ENCODE measurements at places on chromosomes 1 and 21.
A peak's percentile ranks its signal among the peaks of the same experiment; 100 is the strongest.

- no peak for DNase-seq
Observed at GRCh38 chr1:88740784-88741183, 56.7 kb downstream of the PKN2 start.

- no peak for DNase-seq
Observed at GRCh38 chr1:20308569-20308968, 17.9 kb downstream of the VWA5B1 start.

GRCh38 chr1:162292422-162292849 lies 84.2 kb downstream of the SPATA46 start:
- DNase-seq = no peak

- DNase-seq = no peak
Observed at GRCh38 chr1:169595764-169596711, 9.8 kb upstream of the F5 start.

DNA sequence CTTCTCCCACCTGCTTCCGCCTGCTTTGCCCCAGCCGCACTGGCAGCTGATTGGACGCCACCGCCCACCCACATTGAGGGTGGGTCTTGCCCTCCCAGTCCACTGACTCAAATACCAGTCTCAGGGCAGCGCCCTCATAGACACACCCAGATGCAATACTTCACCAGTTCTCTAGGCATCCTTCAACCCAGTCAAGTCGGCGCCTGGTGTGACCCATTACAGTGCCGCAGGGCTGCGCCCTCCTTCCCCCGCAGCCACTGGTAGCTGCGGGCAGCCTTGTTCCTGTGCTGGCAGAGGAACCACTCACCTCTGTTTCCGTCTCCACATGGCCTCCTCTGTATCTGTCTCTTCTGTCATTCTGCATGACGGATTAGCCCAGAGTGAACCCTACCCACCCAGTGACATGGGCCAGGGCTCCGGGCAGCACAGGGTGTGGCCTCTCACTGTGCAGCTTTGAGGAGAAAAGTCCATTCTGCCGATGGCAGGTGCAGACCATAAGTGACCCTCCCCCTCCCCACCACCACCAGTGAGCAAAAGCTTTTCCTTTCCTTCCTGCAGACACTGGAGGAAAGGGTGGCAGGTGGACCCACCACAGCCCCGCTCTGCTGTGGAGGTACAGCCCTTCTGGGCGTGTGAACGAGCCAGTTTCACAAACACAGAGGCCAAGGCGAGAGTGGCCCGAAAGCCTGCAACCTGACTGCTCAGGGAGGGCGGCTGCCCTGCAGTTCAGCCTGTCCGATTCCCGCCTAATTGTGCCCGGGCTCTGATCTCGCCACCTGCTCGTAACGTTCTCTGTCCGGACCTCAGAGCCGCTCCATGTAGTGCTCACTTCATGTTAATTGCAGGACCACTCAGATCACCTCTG lies 57.1 kb downstream of the FAAP20 start:
- DNase-seq = peak; percentile 28

GRCh38 chr1:198880397-198880796 lies 241.6 kb downstream of the PTPRC start:
- DNase-seq = no peak

DNA sequence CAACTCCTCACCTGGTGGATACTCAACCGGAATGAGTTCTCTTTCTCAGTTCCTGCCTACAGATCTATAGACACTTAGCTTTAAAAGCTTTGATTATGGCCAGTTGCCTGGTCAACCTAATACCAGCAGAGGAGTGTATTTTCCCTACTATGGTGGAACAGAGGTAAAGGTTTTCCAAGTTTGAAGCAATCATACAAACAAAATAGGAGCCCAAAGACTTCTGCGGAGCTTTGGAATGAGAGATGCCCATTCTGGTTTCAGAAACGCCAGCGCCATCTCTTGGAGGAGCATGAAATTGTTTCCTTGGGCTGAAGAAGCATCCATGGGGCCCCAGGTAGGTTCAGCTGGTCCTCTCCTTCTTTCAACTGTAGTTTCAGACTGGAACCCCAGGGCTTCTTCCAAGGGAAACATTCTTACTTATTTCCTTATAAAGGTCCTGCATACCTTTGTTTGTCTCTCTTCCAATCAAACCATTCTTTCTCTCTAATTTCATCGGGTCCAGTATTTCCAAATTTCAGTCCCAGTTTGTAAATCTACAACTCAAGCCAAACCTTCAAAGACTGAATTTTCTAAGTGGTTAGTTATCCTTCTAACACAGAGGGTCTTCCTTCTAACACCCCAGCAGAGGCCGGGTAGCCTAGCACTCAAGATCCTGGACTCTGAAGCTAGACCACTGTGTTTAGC lies 95.9 kb downstream of the KCNJ15 start:
- DNase-seq = peak; percentile 22

GRCh38 chr1:221897321-221897721 lies 155.4 kb upstream of the DUSP10 start:
- no peak for DNase-seq

DNA sequence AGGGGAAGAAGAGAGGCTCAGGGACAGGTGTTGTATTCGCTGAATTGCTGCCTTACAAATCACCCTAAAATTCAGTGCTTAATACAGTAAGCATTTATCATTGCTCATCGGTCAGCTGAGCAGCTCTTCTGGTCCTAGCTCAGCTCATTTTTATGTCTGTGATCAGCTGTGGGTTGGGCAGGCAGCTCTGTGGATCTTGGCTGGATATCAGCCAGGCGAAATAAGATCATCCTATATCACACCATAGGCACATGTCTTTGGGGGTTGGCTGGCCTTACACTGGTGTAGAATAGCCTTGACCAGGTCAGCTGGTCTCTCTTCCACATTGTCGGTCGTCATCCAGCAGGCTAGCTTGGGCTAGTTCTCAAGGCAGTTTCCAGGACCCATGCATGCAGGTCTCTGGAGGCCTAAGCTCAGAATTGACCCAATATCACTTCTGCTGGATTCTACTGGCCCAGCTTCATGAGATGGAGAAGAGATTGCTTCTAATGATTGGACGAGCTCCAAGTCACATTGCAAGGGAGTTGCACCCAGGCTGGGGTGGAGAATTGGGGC lies 448.6 kb downstream of the KIF26B start:
- no peak for DNase-seq

- DNase-seq = no peak
Observed at GRCh38 chr1:245481261-245481660, 326.5 kb downstream of the KIF26B start.

DNA sequence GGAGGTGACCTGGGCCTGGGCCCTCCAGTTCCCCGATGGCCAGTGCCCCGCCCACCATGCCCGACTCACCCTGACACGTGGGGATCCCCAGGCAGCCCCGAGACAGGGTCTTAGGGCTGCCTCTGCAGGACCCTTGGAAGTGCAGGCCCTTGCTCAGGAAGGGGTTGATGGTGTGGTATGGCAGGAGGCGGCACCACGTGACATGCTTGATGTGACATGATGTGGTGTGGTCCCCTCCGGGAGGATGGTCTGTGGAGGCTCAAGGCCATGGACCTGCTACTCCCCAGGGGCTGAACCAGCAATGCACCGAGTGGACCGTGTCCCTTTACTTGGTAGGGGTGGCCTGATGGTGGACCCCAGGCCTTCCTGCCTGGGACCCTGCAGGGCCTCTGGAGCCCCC lies 21.9 kb upstream of the PLCH2 start:
- DNase-seq = no peak

- DNase-seq = no peak
Observed at GRCh38 chr1:93704052-93704451, 22.4 kb upstream of the BCAR3 start.

DNA sequence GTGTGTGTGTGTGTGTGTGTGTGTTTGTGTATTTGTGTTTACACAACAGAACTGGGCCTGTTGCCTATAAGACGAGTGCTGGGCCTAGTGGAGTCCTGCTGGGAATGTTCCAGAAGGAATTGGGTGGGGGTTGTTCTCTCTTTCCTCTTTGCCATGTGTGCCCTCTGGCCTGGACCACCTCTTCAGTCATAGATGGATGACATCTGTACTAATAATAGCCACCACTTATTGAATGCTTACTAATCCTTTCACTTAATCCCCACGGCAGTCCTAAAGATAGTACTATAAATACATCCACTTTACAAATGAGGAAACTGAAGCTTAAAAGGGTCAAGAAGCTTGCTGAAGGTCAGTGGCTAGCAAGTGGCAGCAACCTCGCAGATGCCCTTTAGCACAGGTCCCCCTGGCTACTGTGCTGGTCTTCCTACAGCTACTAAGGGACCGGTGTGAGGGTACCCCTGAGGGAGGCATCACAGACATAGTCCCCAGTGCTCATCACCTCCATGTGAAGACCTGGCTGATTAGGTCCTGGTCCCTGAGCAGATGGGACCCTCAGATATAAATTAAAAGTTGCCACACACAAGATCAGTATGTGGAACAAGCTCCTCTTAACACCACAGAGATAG lies 55.2 kb upstream of the KIF1B start:
- DNase-seq = no peak

DNA sequence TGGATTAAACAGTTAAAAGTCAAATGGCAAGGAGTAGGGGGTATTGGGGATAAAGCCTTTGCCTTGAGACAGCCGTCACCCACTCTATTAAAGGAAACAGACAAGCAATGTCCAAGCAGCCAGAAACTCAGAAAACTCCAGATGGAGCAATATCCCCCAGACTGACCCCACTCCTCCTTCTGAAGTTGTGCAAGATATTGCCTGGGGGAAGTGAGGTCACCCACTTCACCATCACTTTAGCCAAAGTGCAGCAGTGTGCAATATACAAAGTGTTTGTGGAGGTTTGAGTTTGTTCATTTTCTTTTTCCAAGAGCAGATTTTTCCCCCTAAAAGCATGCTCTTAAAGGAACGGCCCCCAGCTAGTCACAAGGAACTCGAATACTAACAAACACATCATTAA lies 125.1 kb downstream of the ETS2 start:
- no peak for DNase-seq

- DNase-seq = no peak
Observed at GRCh38 chr1:84913555-84913892, 20.5 kb upstream of the LPAR3 start.

DNA sequence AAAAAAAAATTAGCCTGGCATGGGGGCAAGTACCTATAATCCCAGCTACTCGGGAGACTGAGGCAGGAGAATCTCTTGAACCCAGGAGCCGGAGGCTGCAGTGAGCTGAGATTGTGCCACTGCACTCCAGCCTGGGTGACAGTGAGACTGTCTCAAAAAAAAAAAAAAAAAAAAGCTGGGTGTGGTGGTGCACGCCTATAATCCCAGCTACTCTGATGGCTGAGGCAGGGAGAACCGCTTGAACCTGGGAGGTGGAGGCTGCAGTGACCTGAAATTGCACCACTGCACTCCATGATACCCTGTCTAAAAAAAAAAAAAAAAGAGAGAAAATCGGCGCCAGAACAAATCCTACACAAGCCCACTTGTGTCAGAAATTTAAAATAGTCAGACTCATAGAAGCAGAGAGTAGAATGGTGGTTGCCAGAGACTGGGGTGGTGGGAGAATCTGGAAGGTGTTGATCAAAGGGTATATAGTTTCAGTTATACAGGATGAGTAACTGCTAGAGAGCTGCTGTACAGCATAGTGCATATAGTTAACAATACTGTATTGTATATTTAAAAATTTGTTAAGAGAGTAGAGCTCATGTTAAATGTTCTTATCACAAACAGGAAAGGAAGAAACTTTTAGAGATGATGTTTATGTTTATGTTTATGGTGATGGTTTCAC lies 9.6 kb downstream of the DIP2A start:
- DNase-seq = no peak

GRCh38 chr21:45836694-45837670 lies 144.6 kb upstream of the COL6A1 start:
- no peak for DNase-seq

DNA sequence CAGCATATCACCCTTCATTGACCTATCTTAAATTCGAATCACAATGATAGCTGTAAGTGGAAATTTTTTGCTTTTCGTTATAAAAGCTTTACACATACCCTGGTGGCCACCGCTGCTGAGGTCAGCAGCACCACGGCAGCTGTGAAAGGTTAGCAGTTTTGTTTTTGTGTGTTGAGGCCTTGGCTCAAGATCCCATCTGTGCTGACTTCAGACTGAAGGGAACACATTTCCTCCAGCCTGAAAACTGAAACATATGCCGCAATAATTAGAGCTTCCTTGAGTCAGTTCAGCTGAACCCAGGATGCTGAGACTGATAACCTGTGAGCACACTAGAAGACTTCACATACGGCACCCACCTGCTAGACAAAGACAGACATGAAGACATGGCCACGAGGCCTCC lies 103.0 kb downstream of the SMYD3 start:
- no peak for DNase-seq

DNA sequence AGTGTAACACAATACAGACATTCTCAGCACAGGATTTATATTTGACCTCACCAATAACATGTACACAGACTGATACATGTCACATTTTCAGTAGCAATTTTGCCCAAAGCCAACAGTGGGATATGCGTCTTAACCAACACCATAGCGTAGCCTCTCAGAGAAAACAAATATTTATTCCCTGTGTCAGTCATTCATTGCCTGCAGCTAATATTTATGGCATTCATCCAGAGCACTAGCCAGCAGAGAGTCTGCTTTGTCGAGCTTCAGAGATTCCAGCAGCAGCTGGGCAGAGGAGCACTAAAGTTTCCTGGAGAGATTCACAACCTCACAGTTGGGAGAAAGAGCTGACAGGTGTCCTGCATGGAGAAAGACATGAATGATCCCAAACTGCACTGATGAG lies 400.7 kb upstream of the DAB1 start:
- DNase-seq = peak; percentile 6

- peak; percentile 81 for DNase-seq
Observed at GRCh38 chr1:226779561-226779960, 40.5 kb upstream of the ITPKB start.

DNA sequence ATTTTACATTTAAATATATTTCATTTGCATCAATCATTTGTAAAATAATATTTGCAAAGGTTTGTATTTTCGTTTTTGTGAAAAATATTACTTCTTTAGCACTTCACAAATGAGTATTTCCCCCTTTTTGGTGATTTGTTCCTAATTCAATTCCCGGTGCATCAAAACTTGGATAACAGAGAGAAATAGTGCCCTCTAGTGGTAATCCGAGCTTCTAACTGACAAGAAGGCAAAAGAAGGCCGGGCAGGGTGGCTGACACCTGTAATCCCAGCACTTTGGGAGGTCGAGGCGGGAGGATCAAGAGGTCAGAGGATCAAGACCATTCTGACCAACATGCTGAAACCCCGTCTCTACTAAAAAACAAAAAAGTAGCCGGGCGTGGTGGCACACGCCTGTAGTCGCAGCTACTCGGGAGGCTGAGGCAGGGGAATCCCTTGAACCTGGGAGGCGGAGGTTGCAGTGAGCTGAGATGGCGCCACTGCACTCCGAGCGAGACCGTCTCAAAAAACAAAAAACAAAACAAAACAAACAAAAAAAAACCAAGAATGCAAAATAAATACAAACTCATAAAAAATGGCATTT lies 137.7 kb downstream of the COL11A1 start:
- DNase-seq = peak; percentile 66
